ENCODE measurements at places on chromosomes 4 and X.

GRCh38 chrX:95539041-95539440, 1145.6 kb upstream of the DIAPH2 start:
- no peaks in the 10 kb centered on the region for H3K4me1 ChIP-seq
- no peaks in the 10 kb centered on the region for H3K27me3 ChIP-seq
- no peak overlapping the region for H3K4me3 ChIP-seq

DNA sequence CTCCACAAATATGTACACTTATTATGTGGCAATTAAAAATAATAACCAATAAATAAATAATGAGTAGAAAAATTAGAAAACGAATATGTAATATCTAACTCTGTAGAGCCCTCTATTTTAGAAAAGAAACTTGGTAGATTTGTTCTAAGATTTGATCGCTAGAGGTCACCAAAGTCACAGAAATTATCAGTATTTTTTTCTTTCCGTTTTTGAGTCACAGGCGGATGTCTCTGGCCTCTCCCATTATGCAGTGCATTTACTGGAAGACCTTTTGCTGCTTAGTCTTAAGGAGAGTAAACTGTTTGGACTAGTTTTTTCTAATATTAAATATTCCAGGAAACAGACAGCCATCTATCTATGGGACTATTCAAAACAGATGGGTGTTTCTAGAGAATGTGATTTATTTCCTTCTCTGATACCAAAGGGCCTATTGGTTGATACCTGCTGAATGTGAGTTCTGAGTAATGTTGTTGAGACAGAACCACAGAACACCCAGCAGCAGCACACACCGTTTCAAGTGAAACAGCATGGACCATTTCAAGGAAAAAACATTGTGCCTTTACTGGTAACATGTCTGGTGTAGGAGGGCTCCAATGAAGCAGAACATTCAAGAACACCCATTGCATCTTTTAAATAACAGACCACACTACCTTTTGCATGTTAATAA, 34.0 kb upstream of the GYPA start:
- DNase-seq: no peak
- no peak overlapping the region for H3K4me3 ChIP-seq
- peaks cover 4% of the 10 kb centered on the region for H3K27me3 ChIP-seq
- no peak overlapping the region for H3K27ac ChIP-seq
- peaks cover 6% of the 10 kb centered on the region for H3K4me1 ChIP-seq

- no peaks in the 10 kb centered on the region for H3K27me3 ChIP-seq
- H3K27ac ChIP-seq: no peak overlapping the region
- DNase-seq: no peak
- H3K4me1 ChIP-seq: no peaks in the 10 kb centered on the region
- no peaks in the 10 kb centered on the region for H3K36me3 ChIP-seq
Observed at GRCh38 chr4:15495621-15496020, 25.9 kb downstream of the CC2D2A start.

GRCh38 chr4:7134737-7135388, 57.5 kb upstream of the SORCS2 start:
- no peak for DNase-seq
- peaks cover 5% of the 10 kb centered on the region for H3K27me3 ChIP-seq
- H3K4me3 ChIP-seq: no peak overlapping the region
- no peaks in the 10 kb centered on the region for H3K4me1 ChIP-seq
- no peaks in the 10 kb centered on the region for H3K36me3 ChIP-seq

DNA sequence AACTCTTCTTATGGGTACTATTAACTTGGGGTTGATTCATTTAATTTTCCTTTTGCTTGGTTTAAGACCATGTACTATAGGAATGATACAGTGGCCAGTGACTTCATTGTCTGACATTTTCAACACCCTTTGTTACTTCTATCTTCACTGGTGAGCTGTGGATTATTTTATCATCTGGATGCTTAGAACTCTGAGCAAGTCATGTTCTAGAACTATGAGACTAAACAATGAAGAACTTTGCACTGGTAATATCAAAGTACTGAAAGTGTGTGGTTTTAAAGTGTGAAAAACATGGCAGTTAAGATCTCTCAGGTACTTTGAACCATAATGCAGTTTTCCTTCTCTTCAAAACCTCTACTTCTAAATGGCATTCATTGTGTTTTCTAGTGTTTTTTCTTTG, 47.8 kb downstream of the MAP7D3 start:
- H3K27ac ChIP-seq: no peak overlapping the region
- H3K4me1 ChIP-seq: peaks cover 5% of the 10 kb centered on the region
- no peak for DNase-seq

DNA sequence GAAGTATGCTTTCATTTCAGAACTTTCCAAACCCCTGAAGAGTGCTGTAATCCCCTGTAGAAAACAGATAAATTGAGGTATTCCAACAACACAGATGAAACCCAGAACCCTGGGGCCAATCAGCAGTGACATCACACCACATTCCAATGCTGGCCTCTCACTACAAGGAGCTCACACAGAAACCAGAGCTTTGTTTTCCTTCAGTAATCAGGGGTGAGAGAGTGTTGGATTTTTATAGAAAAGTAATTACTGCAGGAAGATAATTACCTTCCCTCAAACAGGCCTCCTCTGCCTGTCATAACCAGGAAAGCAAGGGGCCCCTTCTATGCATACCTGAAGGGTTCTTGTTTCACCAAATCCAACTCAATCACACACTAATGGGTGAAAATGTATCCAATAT, 246.2 kb downstream of the SCFD2 start:
- no peaks in the 10 kb centered on the region for H3K27me3 ChIP-seq
- DNase-seq: no peak
- peaks cover 2% of the 10 kb centered on the region for H3K4me1 ChIP-seq
- peaks cover 11% of the 10 kb centered on the region for H3K36me3 ChIP-seq
- H3K27ac ChIP-seq: no peak overlapping the region

- H3K4me1 ChIP-seq: no peaks in the 10 kb centered on the region
- no peak overlapping the region for H3K4me3 ChIP-seq
- DNase-seq: no peak
Observed at GRCh38 chr4:181078196-181078595, 1165.0 kb upstream of the TENM3 start.

DNA sequence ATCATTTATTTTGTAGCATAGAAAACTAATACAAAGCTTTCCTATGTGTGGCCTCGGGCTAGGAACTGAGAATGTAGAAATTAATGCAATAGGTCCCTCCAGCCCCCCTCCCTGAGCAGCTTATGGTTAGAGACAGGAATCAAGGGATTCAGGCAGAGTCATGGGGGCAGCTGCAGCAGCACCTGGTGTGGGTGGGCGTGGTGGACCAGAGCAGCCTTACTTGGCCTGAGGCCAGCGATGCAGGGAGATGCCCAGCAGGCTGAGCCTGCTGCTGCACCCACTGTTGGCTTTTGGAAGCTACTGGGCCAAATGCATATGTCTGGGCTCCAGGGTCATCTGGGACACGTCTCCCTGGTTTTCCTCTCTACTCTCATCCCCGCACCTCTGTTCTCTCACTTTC, 74.0 kb downstream of the STK32B start:
- H3K36me3 ChIP-seq: no peaks in the 10 kb centered on the region
- no peak overlapping the region for H3K4me3 ChIP-seq
- peaks cover 10% of the 10 kb centered on the region for H3K27me3 ChIP-seq
- no peak overlapping the region for H3K27ac ChIP-seq

GRCh38 chr4:14165222-14165920, 537.8 kb upstream of the BOD1L1 start:
- peak; percentile 35 for DNase-seq
- H3K36me3 ChIP-seq: no peaks in the 10 kb centered on the region
- peak overlapping the region; percentile 33 for H3K4me3 ChIP-seq
- H3K27me3 ChIP-seq: no peaks in the 10 kb centered on the region

- no peak for DNase-seq
- no peak overlapping the region for H3K27ac ChIP-seq
- no peaks in the 10 kb centered on the region for H3K4me1 ChIP-seq
- no peak overlapping the region for H3K4me3 ChIP-seq
- H3K27me3 ChIP-seq: peaks cover 18% of the 10 kb centered on the region
Observed at GRCh38 chr4:111924696-111925095, 220.6 kb upstream of the FAM241A start.
